Stimulated activated CD4-positive, alpha-beta T cell treated with anti-CD3 and anti-CD28 coated beads, Interleukin-1b, Interleukin-23, amount 100 ng/mL, for 1 hour (primary cell): ENCODE measurements at places on chromosomes 7 and 10.

DNA sequence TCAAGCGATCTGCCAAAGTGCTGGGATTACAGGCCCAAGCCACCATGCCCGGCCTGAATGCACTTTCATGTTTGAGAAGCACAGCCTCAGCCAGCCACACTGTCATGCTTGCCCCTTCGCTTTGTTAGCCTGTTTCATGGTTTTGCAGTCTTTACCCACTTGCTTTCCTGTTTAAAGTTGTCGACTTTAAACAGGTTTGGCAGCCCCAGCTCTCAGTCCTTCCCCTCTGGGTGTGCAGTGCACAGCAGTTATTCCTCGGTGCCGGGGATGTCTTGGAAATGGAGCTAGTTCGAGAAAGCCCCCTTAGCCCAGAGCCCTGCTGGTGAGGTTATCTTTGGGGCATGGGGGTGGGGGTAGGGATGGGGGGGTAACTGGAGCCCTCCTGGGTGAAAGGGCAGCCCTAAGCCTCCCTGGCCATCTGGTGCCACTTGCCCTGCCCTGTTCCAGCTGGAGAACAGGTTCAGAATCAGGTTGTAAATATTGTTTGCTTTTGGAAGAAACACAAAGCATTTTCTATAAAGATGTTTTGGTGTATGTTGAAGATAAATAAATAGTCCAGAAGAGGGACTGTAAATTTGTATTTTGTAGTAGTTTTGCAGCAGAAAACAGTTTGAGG lies 14.8 kb downstream of the TSPAN14 start:
- DNase-seq = no peak

DNA sequence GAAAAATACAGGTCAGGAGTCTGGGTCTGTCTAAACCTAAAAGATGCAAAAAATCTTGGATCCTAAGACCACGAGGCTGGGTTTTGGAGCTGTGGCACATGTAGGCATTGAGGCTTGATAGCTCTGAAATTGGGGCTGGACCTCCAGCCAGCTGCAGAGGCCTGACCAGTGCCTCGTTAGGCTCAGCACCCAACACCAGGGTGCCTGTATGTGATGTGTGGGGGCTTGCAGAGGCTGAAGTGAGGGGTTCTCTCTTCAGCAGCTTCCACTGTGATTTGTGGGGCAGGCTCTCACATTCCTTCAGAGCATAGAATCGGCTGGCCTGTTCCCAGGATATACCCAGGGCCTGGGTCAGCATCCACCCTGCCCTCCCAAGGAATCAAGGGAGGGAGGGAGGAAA lies 247.8 kb downstream of the BUB3 start:
- no peak for DNase-seq

GRCh38 chr10:132443605-132443982 lies 46.6 kb downstream of the PWWP2B start:
- DNase-seq = peak; percentile 29

DNA sequence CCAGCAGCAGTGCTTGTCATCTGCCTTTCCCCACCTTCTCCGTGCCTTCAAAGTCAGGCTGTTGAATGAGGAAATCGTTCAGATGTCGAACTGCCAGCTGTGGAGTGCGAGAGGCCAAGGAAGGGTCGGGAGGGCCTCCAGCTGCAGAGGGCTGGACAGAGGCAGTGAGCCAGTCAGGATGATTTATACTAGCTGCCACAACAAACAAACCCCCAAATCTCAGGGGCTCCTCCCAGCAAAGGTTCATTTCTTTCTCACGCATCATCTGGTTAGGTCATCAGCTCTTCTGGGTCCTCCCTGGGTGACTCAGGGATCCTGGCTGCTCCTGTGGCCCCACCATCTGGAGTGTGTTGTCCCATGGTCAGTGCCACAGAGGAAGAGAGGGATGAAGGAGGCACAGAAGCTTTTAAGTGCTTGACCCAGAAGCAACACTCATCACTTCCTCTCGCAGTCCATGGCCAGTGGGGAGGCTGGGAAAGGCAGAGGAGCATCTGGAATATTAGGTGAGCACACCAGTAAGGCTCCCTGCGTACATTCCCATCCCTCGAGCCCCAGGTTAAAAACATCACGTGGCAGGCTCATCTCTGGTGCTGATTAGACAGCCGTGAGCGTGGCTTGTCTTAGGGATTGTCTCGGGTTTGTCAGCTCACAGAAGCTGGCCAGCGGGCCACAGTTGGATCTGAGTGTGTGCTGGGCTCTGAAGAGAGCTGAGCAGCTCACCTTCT lies 140.7 kb downstream of the RGS10 start:
- DNase-seq = no peak

DNA sequence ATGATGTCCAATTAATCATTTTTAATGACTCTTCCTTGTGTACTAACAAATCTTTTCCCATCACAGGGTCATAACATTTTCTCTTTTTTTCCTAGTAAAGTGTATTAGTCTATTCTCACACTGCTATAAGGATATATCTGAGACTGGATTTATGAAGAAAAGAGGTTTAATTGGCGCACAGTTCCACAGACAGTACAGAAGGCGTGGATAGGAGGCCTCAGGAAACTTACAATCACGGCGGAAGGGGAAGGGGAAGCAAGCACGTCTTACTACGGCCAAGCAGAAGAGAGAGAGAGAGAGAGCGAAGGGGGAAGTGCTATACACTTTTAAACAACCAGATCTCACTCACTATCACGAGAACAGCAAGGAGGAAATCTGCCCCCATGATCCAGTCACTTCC lies 359.4 kb upstream of the NFE2L3 start:
- no peak for DNase-seq

DNA sequence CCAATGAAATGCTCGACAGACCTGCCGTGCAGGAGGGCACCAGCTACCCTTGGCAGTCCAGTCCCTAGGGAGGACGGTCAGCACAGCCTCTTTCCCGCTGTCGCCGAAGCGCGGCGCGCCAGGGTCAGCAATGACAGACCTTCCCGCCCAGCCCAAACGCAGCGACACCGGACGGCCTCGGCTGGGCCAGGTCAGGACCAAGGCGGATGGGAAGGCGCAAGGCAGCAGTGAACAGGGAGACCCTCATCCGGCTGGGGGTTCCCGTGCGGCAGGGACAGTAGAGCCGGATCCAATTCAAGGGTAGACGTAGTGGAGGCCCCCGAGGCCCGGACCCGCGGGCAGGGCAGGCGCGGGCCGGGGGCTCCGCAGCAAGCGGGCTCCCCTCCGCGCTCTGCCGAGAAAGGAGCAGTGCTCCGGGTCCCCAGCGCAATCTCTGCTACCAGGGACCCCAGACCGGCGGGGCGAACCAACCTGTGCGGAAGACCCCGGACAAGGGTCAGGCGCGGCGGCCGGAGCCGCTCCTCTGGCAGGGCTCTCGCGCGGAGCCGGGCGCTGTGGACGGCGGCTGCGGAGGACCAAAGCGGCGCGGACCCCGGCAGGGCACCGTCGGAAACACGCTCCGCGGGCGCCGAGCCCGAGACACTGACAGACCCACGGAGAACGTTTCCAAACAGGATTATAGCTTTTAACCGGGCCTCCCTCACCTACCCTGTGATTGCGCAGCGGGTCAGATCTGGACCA lies at the start of gene SEC31B:
SEC31B (minus strand) TSS at position 551 of the 741 bp plus-strand sequence. CDS start 2,909 bp downstream, outside the sequence.
- DNase-seq = no peak

DNA sequence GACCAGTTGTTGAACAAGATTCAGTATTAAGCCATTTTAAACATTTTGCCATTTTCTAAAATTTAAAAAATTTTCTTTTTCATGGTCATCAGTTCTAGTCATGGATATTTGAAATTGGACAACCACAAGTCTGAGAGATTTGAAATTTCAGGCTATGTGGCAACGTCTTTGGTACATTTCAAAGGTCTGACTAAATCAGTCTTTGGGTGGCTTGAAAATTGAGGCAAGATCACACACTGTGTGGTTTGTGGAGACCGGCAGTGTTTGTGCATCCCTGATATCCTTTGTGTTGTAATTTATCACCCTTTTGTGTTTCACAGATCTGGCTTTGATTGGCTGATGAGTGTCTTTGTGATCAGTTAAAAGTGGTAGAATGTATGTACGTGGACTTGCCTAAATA lies 35.7 kb downstream of the CCAR1 start:
- DNase-seq = no peak

DNA sequence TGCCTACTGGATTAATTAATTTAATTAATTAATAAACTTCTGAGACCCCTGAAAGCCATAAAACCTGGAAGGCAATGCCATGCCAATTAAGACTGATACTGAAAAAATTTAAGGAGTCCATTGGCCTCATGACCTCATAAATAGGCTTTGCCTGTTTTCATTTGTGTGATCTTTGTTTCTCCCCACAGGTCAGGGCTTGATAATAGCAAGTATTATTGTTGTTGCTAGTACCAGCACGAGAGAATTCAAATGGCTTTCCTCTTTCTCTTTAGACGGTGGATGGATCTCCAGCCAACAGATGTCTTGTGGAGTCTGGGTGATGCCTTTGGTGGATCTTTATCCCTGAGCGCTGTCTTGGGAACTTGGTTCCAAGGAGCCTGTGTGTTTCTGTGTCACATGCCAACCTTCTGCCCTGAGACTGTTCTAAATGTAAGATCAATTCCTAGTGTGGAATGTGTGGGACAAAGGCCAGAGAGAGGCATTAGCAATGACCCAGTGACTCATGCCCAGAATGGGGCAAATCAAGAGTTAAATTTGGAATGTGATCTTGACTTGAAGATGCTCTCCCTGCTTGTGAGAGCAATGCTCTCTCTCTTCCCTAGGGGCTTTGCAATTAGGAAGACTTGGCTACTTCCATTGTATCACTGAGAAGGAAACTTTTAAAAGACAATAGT lies 17.7 kb downstream of the ACSM6 start:
- DNase-seq = no peak

DNA sequence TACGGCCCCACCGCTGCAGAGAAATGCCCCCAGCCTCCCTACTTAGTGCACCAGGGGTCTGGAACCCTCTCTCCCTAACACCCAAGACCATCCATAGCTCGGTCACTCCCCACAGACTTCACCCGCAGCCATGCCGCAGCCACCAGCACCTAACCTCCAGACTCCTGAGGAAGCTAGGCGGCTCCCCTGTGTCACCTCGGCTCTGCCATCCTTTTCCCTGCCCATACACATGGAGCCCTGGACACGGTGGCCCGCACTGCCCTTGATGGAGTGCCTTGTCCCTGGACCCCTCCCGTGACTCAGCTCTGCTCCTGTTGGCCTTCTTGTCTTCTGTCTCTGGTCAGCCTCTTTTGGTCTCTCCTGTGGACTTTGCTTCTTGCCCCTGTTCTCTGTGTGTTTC lies 107.5 kb downstream of the INSYN2A start:
- DNase-seq = no peak

DNA sequence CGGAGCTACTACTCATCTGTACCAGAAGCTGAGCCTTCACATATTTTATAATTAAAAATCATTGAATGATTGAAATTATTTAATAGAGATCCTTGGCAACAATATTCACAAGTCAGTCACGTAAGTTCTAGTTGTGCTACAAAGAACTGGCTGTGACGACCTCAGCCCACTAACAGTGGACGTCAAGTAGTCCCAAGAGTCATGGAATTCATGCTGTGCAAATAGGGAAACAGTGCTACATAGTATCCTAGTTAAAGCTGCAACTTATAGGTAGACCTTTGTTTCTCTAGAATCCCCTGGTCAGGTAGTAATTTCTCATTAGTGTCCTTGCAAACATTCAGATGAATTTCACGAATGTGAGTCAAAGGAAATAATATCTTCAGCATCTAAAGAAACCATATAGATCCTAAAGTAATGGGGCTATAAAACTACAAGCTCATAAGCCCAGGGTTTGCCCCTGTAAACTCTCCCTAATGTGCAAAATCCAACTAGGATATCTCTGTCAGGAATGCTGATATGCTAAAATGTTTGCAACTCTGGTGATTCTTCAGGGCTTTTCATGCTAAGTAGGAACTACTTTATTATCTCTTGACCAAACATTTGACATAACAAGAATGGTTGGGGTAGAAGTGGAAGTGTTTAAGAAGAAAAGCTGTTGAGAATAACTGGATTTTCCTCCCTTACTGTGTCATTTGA lies 31.2 kb downstream of the CFAP69 start:
- no peak for DNase-seq

GRCh38 chr10:30784897-30785605 lies 155.5 kb upstream of the LYZL2 start:
- DNase-seq = no peak

DNA sequence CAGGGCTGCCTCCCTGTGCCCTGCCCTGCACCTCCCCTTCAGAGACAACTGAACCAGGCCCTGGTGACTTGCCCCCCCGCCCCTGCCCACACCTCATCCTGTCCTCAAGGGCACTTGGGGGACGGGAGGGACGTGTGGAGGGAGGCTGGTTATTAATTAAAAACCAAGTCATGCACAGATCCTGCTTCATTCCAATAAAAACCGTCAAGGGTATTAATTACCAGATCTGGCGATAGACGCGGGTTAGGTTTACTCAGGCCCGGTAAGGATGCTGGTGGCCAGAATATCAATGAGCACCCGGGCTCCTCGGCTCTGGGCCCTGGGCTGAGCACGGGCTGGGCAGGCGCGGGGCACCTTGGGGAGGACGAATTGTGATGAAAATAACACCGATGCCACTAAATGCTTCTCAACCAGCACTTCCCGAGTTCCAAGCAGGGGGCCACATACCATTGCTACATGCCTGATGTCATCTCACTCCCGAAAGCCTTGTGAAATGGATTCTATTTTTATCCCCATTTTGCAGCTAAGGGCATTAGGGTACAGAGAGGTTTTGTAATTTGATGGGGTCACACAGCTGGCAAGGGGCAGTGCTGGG lies 24.5 kb upstream of the GTF2IRD1 start:
- no peak for DNase-seq

DNA sequence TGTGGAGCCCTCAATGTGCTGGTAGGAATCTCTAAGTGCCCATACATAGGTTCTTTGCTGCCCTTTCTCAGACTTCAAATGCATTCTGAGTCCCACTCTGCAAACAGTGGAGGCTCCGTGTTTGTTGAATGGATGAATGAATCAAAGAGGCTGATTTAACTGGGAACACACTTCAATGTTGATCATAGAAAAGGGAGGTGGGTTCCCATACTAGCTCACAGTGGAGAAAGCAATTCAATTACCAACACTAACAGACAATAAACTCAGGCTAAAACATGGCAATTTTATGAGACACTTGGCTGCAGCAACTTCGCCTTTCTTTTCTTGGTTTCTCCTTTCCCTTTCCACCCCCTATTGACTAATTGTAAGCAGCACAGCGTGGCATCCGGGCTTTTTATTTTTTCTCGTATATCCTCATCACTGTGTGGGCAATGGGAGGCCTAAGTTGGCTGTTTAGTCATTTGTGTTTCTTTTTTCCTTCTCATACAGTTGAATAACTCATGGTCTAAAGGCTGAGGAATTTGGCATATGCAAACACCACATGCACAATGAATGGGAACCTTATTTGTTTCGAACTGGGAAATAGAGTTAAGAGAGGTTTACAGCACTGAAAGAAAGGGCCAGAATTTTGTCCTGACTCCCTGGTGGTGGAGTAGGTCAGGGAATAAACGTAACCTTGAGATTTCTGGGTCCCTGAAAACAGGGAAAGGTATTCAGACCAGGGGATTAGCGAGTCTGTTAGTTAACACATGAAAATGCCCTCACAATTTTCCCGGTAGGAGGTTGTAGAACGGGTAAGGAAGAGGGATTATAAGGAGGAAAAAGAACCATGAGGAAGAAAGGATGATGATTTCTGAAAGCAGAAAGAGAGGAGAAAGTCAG lies 858.5 kb downstream of the KCNMA1 start:
- no peak for DNase-seq
